Left lobe of liver (tissue), 2 donors: ENCODE measurements at places on chromosomes 11 and 22.
A peak's percentile ranks its signal among the peaks of the same experiment; 100 is the strongest.

DNA sequence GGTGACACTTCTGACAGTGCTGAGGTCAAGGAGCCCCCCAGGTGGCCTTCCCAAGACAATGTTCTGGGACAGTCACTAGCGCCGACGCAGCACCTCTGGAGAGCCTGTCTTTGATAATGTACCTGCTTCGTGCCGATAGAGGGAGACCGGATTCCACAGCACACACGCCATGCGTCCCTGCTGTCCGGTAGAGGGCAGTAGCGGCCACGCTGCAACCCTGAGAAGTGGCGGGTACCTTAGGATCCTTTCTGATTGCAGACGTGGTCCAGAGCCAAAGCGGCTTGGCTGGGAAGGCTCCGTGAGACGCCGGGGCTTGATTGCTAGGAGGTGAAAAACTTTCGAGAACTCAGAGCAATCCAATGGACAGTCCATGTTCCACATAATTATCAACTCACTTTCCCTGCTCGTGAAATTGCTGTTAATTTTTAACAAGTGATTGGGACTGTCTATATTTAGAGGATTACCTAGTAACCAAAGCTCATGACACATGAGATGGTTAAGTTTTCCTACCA is 11.4 kb upstream of the BARX2 start:
- DNase-seq = peak; percentile 87

- DNase-seq = no peak
Observed at GRCh38 chr22:35051791-35052190, 14.2 kb upstream of the ISX start.

GRCh38 chr22:18970948-18971315 is 34.8 kb upstream of the PRODH start:
- DNase-seq = no peak

DNA sequence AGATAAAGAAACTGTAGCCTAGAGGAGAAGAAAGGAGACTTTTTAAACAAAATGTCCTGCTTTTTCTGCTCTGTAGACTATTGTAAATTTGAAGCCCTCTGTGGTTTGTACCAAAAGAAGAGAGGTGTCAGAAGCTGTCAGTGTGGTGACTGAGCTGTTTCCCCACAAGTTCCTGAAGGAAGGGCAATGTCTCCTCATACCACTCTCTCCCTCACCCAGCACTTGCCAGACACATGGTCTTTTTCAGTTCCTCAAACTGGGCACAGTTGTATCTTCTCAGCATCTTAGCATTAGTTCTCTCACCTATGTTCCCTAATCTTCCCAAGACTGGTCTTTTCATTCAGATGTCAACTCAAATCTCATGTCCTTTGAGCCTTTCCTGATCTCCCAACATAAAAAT is 4.3 kb downstream of the BCO2 start:
- DNase-seq = no peak

- no peak for DNase-seq
Observed at GRCh38 chr22:21026783-21027692, 5.3 kb downstream of the SLC7A4 start.
